ENCODE measurements at places on chromosomes 6 and 20.

GRCh38 chr6:108174371-108175175 is 8.8 kb downstream of the NR2E1 start:
- no peak for ATAC-seq

DNA sequence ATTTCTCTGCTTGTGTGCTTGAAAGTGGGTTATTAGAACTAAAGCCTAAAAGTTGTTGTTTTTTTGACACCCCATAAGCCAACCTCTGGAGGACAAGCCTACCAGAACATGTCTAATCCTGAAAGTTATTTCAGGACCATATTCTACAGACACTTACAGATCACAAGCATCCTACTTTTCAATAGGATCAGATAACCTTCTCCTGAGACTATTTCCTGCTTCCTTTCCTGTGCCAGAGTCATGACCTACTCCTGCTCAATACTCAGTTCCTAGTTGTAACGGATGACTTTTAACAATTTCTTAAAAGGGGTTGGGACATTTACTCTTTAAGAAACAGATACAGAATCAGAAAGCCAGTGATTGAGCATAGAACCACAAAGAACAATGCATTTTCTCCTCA is 5.3 kb upstream of the FILIP1 start:
- ATAC-seq: no peak

DNA sequence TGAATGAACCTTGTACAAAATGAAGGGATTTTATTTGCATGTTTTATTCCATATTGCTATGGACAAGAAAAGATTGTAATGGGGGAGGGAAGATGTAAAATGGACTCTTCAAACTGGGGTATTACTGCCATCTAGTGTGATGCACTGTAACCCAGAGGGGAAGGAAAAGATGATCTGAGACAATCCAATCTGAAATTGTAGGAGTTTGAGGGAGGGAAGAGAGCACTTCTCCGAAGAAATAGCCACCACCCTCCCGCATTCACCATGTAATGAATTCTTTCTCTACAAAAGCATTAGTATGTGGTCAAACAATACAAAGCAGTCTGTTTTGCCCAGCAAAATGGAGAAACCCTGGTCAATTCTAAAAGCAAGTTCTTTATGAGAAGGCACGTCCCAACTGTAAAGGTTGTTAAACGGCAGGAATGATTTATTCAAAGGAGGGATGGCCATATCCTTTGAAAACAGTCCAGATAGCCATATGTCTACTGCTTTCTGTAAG is 679.5 kb upstream of the NRSN1 start:
- ATAC-seq: peak; percentile 81

DNA sequence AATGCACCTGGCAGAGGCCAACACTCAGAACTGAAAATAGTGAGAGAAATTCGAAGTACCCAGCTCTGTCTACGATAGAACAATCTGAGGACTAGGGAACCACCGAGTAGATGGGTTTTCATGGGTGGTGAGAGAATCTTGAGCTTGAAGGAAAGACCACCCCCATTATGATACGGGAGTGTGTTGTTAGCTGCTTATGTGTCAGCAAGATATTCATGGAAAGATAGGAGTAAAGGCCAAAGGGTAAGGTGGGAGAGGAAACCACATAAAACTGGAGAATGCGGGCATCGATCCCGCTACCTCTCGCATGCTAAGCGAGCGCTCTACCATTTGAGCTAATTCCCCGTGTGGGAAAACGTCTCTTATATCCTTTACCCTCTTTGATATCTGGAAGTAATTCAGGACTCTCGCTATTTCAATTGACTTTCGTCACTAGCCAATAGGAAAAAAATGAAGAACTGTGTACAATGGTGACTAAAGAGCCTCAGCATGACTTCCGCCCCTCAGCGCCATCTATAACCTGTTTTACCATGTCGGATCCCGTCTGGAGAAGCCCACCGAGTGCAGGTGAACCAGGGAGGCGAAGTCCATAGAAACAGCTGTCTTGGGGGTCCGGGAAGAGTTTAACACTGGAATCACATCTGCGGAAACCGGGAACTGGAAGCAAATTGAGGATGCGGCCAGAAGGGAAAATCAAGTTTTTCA is 25.0 kb upstream of the ABT1 start:
- ATAC-seq: peak; percentile 72

DNA sequence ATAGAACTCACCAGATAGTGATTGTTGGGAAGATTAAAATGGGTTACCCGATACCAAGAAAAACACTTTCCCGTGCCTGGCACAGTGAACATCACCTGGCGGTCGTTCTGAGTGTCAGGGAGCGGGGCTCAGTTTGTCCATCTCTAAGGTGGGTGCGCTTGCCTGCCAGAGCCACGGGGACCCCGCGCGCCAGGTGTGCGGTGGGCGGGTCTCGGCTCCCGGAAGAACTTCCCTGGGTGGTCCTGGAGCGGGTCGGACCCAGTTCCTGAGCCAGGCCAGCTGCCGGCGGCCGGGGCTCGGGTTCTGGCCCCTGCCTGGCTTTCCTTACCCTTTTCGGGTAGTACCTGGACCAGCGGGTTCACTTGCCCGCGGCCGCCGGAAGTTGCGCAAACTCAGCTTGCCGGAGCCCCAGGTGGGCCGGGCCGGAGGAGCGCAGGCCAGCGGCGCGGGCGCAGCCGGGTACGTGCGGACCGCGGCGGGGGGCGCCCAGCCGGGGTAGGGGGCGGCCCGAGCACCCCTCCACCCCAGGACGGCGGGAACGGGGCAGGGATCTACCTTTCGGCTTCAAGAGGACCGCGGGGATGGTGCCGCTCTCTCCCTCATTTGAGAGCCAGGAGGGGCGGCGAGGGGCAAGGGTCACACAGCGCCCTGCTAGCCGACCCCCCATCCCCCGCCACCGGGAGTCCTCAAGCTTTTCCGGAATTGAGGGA is 7.5 kb downstream of the FAM110A start:
- no peak for ATAC-seq

- no peak for ATAC-seq
Observed at GRCh38 chr6:6741264-6741663, 152.7 kb downstream of the LY86 start.

- ATAC-seq: no peak
Observed at GRCh38 chr6:52186075-52186474, at the start of gene IL17A. Gene IL17A (plus strand): TSS chr6:52186375. CDS start chr6:52186432, 57 bp downstream.

GRCh38 chr6:157954150-157955117 is 27.2 kb upstream of the SYNJ2 start:
- ATAC-seq: no peak

GRCh38 chr20:62305149-62305764 is 2.5 kb downstream of the ADRM1 start:
- no peak for ATAC-seq

DNA sequence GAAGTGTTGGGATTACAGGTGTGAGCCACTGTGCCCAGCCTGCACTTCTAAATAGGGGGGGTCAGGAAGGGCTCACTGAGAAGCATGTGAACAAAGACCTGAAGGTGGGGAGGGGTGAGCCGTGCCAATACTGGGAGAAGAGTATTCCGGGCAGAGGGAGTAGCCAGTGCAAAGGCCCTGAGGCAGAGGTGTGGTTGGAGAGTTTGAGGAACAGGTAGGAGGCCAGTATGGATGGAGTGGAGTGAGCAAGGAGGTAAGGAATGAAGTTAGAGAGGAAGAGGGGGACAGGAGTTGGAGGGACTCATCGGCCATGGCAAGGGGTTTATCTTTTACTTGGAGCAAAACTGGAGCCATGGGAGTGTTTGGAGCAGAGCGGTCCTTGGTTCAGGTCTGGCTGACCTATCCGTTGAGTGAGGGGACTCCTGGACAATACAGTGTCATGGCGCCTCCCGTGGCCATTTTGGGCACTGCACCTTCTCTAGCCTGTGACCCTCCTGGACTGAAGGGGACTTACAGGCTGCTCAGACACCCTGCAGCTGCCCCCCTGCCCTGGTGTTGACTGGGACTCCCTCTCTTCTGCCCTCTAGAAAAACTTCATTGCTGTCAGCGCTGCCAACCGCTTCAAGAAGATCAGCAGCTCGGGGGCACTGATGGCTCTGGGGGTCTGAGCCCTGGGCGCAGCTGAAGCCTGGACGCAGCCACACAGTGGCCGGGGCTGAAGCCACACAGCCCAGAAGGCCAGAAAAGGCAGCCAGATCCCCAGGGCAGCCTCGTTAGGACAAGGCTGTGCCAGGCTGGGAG is 12.1 kb downstream of the FOXS1 start:
- ATAC-seq: peak; percentile 44

DNA sequence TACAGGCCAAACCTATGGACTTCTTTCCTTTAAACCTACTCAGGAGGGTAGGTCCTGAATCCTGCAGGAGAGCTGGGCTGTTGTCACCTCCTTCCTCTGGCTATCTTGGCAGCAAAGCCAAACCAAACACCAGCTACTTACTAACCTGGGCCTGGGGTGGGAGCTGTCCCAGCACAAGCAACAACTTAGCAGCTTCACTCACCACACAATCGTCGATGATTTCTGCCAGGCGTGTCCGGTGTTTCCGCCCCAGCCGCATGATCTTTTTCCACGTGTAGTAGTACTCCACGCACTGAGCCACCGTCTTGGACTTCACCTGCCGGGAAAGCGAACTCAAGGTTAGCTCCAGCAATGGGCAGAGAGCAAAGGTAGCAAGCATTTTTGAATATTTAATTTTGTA is 25.4 kb upstream of the MRPS10 start:
- ATAC-seq: no peak

DNA sequence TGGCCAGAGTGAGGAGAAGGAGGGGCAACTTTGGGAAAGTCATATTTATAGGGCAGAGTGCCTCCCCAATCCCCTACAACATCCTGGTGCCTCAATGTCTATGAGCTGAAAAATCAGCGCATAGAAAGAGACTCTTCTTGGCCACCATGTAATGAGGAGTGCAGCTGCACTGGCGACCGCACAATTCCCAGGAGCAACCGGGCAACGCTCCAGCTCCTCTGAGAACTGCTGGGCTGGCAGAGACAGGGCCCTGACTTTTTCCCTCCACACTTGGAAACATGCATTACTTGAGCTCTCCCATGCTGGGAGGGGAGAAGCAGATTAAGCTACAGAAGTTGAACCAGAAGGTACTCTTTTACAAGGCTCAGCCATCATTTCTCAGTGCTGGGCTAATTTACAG is 31.4 kb upstream of the MARCKS start:
- peak; percentile 91 for ATAC-seq

DNA sequence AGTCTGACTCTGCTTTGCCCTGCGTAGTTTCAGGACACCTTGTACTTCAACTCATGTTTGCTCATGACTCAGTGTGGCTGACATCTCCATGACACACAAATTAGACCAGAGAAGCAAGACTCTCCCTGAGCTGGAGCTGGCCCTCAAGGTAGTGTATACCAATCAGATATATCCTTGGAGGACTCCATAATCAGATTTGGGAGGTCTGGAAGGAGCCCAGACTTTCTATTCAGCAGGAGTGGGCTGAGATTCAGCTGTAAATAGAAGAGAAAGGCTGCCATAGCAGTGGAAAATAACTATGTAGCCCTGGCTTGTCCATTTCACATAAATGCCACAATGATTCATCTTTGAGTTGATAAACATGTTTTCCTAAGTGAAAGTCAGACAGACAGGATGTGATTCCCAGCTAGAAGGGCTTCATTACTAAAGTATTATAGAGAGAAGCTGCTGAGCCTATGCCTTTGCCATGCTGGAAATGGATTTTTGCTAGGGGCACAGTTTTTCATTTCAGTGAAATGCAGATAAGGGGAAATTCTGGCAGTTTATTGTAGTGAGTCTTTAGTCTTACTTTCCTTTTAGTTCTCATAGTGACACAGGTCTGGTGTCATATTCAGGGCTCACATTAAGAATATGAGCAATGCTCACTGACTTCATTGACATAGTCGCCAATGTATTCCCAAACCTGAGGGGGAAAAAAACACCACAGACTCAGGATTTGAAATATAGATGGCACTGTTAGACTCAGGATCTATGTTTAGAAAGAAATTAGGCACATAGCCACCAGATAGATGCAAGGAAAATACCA is 95.3 kb downstream of the CLVS2 start:
- no peak for ATAC-seq

- no peak for ATAC-seq
Observed at GRCh38 chr6:125828476-125829039, 37.8 kb downstream of the NCOA7 start.

DNA sequence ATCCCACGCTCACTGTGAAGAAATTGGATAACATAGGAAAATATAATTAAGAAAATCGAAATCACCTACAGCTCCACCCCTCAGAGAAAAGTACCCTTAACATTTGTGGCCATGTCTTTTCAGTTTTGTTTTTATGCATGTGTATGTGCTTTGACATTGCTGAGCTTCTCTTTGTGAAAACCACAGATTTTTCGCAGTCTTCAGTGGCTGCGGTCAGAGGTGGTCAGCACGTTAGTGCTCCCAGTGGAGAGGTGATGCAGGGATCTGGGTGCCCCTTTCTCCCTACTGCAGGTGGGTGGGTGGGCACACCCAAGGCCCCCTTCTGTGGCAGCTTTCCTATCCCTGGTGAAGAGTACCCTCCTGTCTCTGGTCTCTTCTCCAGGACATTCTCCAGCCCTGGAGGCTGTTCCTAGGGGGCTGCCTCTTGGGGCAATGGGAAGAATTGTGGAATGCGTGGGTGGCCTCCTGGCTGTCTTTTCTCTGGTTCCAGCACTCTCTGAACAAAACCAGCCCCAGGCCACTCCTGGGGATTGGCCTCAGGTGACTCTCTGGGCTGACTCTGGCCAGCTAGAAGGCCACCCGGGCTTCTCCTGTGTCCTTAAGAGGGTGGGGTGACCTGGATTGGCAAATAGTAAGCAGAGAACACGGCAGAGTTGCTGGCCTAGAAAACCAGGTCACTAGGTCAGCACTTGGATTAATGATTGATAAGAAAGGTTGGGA is 49.8 kb upstream of the FANCE start:
- ATAC-seq: no peak

GRCh38 chr20:7029019-7029418 is 261.5 kb downstream of the BMP2 start:
- ATAC-seq: no peak

- peak; percentile 64 for ATAC-seq
Observed at GRCh38 chr6:130239755-130240154, 17.0 kb upstream of the SAMD3 start.

GRCh38 chr20:58622671-58623578 is 28.2 kb upstream of the STX16 start:
- no peak for ATAC-seq

- no peak for ATAC-seq
Observed at GRCh38 chr6:74785236-74785635, 420.6 kb downstream of the COL12A1 start.
